ENCODE measurements at places on chromosomes 1 and 21.

GRCh38 chr1:158644449-158644848, 39.4 kb downstream of the OR10Z1 start:
- no peak for DNase-seq

DNA sequence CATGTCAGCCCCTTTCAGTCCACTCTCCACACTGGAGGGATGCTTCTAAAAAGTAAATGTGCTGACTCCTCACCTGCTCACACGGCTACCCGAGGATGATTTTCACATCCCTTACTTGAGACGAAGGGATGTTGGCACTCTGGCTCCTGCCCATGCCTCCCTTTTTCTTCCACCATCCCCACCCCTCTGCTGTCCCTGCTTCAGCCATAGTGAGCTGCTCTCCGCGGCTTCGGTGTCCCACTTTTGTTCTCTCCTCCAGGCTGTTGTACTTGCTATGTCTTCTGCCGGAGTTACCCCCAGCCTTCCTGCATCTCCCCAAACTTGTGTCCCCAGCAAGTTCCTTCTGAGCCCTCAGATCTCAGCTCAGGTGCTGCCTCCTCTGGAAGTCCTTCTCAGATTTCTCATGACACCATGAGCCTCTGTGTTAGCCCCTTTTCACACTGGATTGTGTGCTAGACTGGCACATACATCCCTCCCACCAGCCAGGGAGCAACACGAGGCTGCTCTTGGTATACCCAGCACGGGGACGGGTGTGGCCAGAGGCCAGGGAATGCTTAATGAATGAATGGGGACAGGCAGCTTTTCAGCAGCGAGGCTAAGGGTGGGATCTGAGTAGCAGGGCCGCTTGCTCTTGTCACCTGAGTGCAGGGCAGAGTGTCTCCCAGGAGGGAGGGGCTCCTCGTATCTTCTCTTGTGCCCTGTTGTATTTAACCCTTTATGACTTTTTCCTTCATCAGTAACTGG, 1.3 kb downstream of the ACOT11 start:
- no peak for DNase-seq

DNA sequence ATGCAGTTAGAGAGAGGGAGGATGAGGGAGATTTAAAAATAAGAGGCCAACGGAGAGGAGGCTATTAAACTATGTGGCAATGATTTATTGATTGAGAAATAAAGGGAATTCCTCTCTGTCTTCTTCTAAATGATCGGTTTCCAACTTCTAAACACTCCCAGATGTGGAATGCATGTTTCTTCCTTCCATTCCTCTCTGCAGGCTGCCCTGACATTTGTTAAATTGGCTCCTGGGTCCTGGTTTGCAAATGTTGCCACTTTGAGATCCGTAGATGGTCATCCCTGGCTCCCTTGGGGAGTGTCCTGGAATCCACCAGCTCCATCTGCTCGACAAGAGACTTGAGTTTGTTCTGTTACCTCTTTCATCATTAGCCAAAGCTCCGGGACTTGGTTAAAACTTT, 10.3 kb upstream of the C1orf198 start:
- peak; percentile 82 for DNase-seq

DNA sequence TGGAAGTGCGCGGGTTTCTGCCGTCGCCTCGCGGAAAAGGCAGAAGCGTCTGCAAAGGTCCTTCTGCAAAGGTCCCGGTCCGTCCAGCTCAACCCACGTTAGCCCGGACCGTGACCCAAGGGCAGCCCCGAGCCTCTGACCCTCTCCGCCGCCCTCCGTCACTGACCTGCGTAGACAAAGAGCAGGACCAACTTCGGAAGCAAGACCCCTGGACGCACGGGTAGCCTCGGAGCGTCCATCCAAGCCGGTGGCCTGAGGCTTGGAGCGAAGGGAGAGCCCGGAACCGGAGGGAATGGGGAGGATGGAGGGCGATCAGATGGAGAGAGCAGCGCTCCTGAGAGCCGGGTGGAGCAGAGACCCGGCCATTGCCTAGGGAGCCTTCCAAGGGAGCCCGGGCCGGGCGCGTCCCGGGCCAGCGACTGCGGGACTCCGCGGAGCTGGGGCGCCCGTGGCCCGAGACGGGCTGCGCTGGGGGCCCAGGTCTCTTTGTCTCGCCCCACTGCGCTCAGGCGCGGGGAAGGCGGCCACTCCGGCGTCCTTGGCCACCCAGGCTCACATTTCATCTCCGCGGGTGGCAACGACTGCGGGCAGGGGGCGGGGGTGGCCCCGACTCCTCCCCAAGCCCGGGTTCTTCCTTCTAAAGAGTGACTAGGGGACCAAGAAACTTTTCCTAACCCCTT, at the start of gene CYYR1:
Gene CYYR1 (minus strand): TSS at position 585 of the 680 bp plus-strand sequence. CDS start 346 bp downstream, at position 239.
- DNase-seq, result peak; percentile 18

- DNase-seq, result no peak
Observed at GRCh38 chr1:94828251-94828650, 8.1 kb downstream of the SLC44A3 start.

DNA sequence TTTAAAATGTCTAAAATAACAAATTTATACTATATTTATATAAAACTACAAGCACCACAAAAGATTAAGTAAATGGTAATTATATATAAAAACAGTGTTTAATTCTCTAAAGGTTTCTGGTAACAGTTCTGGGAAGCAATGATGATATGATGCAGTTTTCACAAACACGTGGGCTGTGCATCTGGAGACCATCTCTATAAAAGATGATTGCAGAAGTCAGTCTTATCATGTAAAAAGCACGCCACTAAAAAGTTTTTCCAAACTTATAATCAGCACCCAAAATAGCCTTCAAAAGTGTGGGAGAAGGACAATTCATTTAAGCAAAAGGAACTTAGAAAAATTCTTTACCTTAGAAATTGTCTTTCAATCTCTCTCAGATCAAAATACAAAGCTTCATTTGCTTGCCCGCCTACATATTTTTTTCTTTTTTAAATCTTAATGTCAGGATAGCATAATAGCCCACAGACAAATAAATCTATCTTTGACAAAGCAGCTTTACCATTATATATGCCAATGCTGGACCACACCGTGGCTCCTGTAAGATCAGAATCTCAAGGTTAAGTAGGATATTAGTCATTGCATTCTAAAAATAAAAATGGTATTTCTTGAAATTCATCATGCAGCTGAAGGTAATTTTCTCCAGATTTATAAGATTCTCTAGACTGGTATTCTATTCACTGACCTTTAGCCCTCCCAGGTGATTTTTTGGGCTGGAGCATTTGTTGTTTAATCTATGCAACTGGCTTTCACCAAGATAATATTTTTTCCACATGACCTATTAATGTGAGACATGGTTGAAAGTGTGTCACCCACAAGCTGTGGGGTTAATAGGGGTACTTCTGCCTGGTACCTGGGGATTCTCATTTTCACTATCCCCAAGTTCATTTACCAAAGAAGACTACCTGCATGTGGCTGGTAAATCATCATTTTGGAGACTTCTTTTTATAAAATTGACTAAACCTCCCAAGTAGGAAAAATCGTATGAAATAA, 189.6 kb upstream of the ST6GALNAC5 start:
- DNase-seq, result no peak

GRCh38 chr1:220879076-220879508, at the start of gene HLX:
Gene HLX, plus strand, starts transcription at chr1:220879443. Its CDS starts 415 bp downstream, at chr1:220879858.
- peak; percentile 81 for DNase-seq

DNA sequence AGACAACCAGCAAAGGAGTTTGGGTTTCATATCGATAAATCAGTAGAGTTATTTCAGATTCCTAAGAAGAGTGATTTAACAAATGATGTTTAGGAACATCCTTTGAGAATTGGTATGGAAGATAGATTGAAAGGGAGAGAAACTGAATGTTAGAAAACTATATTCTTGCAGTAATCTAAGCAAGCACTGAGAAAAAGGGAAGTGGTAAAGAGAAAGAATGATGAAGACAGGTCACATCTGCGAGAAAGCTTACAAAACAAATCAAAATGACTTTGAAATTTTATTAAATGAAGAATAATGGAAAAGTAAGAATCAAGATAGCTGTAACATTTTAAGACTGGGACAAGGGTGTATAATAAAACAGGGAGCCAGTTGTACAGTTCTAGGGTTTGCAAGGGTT, 177.0 kb downstream of the HS2ST1 start:
- DNase-seq, result no peak

GRCh38 chr1:38222891-38223290, 176.3 kb upstream of the POU3F1 start:
- peak; percentile 54 for DNase-seq

DNA sequence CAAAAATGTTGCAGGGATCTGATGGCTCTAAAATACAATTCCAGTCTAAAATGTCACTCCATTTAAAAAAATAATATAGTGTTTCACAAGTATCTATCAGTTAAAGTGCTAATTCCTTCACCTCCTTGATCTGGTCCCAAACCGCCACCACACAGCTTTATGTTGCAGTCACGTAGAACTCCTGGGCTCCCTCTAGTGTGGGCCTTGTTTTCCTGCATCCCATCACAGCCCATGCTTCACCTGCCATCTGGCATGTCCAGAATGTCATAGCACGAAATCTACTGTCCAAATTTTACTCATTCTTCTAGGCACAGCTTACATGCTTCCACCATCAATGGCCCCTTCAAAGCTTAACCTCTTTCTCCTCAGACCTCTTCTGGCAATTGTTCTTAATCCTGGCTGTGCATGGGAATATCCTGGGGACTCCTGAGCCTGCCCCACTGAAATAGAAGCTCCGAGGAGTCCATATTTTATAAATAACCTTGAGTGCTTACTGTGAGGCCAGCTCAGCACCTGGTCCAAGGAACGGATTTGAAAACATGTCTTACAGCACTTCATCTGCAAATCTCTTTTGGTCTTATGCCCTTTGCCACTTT, 15.5 kb downstream of the FYB2 start:
- no peak for DNase-seq

GRCh38 chr1:231190456-231190855, 28.6 kb downstream of the TRIM67 start:
- no peak for DNase-seq

DNA sequence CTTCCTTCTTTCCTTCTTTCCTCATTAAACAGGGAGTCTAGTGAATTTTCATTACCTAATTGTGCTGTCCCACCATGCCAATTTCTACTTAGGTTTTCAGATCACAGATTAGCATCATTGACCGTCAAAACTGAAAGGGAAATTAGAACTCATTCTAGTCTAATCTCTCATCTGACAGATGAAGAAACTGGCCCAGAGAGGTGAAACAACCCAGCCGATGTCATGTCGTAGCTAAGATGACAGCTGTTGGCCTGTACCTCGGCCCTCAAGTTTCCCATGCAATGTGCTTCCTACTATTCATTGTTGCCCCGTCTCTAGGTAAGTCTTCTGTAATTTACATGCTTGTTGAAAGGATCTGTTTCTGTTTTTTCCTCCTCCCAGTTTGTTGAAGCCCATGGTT, 128.2 kb upstream of the KIAA0040 start:
- DNase-seq, result no peak

DNA sequence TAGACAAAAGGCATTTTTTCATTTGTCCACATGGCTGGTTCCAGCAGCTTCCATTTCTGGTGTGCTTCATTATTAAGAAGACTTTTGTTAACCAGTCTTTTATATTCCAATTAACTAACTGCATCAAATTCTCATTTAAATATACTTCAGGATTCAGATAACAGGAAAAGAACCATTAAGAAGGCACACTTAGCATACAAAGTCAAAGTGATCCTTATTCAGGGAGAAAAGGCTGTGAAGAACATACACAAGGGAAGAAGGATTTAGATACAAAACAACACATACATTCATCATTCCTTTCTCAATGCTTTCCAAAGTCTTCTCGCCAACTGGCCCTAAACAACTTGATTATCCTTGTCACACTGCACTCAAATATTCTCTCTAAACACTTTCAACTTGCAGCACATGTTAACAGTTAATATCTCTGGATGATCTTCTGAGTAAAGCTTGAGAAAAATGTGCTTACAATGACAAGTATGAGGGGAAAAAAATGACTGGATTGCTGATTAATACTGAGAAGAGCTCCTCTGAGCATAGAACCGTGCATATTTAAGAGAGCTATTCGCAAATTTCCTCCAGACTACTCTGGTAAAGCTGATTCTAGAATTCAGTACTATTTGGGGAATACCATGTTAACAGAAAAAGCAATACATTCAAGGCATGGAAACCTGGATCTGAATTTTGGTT, 225.2 kb upstream of the TNR start:
- peak; percentile 55 for DNase-seq

DNA sequence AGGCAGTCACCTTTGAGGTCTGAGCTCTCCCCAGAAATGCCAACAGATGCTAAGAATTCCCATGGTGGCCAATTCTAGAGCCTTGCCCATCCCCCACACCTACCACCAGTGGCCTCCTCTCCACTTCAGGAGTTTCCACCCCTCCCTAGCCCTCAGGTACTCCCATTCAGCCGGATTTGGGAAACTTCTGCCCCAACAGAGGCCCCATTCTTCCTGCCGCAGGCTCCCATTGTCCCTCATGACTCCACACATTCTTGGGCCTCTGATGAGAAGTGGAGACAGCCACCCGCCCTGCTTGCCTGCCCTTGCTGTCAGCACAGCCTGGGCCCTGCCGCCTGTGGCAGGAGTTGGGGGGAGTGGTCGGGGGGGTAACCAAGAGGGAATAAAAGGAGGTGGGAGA, 4.6 kb downstream of the BLACAT1 start:
- no peak for DNase-seq

GRCh38 chr1:204623894-204624361, 61.6 kb downstream of the LRRN2 start:
- no peak for DNase-seq

DNA sequence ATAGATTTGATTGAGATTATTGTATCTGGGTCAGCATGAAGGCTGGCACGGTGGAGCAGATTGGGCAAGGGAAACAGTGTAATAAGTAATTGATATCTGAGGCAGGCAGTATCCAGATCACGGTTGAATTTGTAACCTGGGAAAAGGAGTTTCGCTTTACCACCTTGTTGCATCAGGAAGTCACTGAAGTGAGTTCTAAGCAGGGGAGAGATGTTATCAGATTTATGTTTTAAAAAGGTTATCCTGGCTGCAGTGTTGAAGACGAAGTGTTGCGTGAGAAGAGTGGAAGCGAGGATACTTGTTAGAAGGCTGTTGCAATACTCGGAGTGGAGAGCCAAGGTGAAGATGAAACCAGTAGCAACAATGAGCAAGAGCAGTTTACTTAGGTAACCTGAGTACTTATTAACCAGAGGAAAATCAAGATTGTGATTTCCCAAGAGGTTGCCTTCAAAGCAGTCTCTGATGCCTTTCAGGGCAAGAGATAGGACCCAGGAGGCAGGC, 77.8 kb downstream of the LHX9 start:
- DNase-seq, result no peak

DNA sequence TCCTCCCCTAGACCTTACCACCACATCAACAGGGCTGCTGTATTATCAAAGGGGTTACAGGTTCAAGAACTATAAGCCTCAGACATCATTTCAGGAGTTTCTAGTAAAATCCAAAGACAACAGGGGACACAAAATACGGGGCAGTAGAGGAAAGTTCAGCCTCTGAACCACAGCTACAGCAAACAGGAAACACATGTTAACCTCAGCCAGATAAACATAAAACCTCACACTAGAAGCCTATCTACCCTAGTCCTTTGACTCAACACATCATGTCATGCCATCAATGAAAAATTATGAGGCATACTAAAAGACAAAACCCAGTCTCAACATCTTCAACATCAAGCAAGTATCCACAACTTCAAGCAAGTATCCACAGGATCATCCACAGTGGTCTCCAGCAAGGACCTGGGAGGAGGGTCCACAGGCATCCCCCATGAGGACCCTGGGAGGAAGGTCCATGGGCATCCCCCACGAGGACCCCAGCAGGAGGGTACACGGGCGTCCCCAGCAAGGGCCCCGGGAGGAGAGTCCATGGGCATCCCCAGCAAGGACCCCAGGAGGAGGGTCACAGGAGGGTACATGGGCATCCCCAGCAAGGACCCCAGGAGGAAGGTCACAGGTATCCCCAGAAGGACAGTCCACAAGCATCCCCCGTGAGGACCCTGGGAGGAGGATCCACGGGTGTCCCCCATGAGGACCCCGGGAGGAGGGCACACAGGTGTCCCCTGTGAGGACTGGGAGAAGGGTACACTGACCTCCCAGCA, 440.0 kb downstream of the MATN1 start:
- DNase-seq, result no peak

- DNase-seq, result no peak
Observed at GRCh38 chr1:158105352-158106095, 75.2 kb upstream of the CD1D start.
